D341Med (cell line): ENCODE measurements at places on chromosomes 6 and 20.

DNA sequence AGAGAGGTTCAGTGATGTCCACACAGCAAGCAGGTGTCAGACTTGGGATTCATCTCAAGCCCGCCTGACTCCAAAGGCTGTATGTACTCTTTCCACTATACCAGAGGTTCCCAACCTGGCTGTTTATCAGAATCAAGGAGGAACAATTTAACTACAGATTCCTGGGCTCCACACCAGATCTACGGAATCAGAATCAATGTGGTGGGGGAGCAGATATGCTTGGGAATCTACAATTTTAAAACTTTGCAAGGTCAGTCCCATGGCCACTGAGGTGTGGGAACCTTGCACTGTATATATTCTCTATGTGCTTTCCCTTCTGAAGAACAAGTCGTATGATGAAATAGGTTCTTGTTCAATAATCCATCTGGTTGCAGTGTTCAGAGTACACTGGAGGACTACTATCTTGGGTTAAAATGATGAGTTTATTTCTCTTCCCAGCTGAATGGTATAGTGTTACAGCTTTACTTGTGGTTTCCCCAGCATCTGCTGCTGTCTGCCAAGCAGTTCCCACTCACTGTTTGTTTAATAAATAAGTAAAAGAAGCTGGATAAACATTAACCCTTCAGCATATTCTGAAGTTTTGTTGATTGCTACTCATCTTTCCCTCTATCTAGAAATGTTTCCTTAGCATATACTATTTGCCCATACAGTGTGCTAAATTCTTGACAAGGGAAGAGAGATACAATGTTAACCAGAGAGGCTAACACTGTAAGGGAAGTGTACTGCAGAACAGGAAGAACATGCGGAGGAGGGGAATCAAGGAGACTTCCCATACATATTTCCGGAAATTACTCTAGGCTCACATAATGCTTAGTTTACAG lies 9.9 kb downstream of the TTI1 start:
- no peak for DNase-seq

DNA sequence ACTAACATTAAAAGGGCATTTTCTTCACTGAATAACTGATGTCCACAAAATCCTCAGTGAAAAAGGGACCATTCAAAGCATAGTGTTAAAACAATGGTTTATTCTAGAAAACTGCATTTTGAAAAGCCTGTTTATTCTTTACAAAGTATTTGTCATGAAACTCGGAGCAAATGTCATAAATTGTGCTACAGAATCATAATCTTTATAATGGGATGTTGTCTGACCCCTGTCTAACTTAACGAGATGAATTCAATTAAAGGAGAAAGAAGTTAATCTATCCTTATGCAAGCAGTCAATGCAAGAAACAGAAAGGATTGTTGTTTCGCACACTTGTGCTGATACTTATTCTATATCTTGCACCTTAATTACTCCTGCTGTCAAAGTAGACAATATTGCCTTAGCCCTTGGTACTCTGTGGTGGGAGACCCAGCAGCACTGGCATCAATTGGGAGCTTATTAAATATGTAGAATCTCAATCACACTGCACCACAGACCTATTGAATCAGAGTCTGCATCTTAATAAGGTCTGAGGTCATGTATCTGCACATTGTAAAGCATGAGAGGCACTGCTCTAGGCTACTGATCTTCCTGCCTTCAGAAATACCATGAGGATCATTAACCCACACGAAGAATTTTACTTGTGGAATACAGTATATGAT lies 708.3 kb downstream of the HDGFL1 start:
- no peak for DNase-seq

GRCh38 chr6:21633511-21634109 lies 40.1 kb downstream of the SOX4 start:
- DNase-seq = no peak

GRCh38 chr6:109081026-109081425 lies 13.6 kb downstream of the SESN1 start:
- DNase-seq = no peak

- no peak for DNase-seq
Measured at GRCh38 chr6:25028328-25028727, 92.6 kb upstream of the RIPOR2 start.

DNA sequence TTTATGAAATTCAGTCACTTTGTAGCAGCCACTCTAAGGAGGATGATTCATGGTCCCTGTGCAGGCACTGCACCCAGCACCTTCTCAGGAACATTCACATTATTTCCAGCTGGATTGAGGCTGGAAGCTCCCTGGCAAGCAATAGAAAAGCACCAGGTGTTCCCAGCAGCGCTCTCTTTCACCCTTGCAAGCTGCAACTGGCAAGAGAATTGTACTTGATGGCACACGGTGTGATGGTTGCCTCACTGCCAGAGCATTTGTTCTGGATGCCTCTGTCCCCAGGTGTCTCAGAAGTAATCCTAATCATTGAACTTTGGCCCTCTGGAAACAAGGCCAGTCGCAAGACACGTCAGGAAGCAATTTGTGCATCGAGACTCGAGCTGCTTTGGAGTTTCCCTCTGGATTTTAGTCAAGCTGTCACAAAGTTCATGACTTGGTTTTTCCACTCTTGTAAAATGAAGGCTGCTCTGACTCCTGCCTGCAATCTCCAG lies 24.9 kb upstream of the PHACTR2 start:
- DNase-seq = no peak

DNA sequence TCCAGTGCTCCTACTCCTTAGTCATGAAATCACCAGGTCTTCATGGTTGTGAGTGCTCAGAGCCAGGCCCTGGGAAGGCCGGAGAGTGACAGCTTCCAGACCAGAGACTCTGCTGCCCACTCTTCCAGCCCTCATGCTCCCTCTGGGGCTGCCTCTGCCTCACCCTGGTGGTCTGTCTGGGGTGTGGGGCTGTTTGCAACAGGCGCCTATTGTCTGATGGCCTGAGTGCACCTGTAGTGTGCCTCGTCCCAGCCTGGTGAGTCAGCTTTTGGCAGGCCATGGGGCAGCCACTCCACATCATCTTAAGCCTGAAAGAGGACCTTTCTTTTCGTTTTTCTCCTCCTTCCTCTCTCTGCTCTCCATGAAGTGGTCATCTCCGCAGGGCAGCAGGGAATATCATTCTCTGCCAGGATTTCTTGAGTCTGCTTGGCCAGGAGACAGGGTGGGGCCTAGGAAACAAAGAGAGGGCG lies 173.8 kb downstream of the VEGFA start:
- no peak for DNase-seq
